NCI-H187 (cell line): ENCODE measurements at places on chromosomes 4 and X.

- DNase-seq: no peak
Observed at GRCh38 chr4:4690854-4691253, 149.0 kb upstream of the STX18 start.

DNA sequence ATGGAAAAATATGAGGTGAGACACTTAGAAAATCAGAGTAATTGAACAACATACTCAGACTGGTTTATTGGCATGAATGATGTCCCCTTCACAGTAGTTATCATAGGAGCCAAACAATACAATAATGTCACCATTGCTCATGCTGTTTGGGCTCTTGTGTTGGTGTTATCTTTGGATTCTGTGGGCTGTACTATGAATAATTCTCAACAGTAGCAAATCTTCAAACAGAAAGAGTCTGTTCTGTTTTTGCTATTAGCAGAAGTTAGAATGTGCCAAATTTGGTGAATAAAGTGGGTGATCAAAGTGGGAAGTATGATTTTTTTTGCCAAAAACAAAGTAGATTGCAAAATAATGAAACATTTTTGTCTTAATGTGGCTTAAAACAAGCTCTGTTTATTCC, 58.3 kb downstream of the GRID2 start:
- no peak for DNase-seq

DNA sequence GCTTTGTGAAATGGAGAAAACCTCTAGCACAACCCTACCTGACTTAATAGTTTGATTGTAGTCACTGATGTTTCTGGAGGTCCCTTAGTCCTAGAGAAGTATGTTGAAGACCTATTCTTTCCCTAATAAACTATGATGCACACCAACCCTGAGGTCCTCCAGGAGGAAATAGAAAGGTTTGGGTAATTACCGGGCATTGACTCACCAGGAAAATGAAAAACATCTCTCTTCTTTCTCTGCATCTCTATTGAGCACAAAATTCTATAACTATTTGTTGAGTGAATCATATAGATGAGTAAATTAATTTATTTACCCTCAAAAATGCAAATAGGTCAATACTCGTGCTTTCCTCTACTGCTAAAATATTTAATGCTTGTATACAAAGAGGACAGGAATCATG, 582.4 kb upstream of the FAM241A start:
- DNase-seq: no peak

- no peak for DNase-seq
Observed at GRCh38 chr4:120843849-120844527, 78.5 kb downstream of the PRDM5 start.

DNA sequence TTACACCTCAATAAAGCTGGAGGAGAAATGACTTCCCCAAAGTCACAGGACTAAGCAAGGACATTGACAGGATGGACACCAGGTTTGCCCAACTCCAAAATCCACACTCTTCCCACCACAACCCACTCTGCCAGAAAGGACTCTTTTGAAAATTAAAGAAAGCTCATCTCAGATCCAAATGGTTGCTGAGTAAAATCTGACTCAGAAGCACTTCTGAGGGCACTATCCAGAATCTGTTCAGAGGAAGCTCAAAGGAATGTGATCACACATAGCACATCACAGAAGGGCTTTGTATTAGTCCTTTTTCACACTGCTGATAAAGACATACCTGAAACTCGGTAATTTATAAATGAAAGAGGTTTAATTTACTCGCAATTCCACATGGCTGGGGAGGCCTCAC, 155.5 kb downstream of the RAB28 start:
- DNase-seq: no peak

DNA sequence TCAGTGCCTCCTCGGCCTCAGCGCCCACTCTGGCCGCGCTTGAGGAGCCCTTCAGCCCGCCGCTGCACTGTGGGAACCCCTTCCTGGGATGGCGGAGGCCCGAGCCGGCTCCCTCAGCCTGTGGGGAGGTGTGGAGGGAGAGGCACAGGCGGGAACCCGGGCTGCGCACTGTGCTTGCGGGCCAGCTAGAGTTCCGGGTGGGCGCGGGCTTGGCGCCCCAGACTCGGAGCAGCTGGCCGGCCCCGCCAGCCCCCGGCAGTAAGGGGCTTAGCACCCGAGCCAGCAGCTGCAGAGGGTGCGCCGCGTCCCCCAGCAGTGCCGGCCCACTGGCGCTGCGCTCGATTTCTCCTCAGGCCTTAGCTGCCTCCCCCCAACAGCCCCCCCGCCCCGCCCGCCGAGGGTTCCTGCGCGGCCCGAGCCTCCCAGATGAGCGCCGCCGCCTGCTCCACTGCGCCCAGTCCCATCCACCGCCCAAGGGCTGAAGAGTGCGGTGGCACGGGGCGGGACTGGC, 1137.0 kb downstream of the PCDH18 start:
- no peak for DNase-seq

GRCh38 chr4:137408527-137409177, 123.6 kb downstream of the PCDH18 start:
- no peak for DNase-seq

DNA sequence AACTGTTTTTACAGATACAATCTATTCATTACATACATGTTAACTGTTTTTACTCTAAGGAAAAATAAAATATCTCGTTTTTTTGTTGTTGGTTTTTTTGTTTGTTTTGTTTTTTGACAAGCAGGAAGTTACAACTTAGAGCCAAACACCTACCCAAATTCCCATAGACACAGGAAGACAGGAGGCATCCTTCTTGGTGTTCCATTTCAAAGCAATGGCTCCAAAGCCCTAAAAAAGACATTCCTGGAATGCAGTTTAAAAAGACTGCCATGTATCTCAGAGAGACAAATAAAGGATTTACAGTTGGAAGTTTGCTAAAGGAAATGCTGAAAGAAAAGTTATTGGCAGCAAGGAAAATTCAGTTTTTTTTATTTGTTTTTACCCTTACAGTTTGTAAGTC, 16.7 kb downstream of the ETFDH start:
- DNase-seq: no peak

- no peak for DNase-seq
Observed at GRCh38 chr4:1985294-1985693, 23.5 kb downstream of the NELFA start.

GRCh38 chr4:143498021-143498420, 15.5 kb upstream of the SMARCA5 start:
- no peak for DNase-seq

GRCh38 chrX:118131336-118131735, 14.7 kb upstream of the KLHL13 start:
- no peak for DNase-seq

DNA sequence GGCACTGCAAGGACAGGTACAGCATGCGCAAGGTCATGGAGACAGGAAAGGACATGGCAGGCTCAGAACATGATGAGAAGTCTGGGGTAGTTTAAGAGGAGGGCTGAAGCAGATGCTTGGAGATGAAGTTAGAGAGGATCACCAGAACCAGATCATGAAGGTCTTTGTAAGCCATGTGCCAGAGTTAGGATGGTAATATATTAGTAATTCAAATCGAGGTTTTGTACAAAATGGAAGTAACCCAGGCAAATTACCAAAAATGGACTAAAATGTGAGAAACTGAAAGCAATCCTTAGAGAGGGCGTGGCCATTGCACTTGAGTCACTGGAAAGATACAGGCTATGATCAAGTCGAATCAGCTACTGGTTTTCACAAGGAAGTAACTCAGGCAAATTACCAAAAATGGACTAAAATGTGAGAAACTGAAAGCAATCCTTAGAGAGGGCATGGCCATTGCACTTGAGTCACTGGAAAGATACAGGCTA, 13.5 kb downstream of the RXFP1 start:
- DNase-seq: no peak

- no peak for DNase-seq
Observed at GRCh38 chrX:103475381-103475780, 43.9 kb downstream of the RAB40A start.

- DNase-seq: no peak
Observed at GRCh38 chrX:142096253-142096652, 108.8 kb downstream of the MAGEC2 start.

DNA sequence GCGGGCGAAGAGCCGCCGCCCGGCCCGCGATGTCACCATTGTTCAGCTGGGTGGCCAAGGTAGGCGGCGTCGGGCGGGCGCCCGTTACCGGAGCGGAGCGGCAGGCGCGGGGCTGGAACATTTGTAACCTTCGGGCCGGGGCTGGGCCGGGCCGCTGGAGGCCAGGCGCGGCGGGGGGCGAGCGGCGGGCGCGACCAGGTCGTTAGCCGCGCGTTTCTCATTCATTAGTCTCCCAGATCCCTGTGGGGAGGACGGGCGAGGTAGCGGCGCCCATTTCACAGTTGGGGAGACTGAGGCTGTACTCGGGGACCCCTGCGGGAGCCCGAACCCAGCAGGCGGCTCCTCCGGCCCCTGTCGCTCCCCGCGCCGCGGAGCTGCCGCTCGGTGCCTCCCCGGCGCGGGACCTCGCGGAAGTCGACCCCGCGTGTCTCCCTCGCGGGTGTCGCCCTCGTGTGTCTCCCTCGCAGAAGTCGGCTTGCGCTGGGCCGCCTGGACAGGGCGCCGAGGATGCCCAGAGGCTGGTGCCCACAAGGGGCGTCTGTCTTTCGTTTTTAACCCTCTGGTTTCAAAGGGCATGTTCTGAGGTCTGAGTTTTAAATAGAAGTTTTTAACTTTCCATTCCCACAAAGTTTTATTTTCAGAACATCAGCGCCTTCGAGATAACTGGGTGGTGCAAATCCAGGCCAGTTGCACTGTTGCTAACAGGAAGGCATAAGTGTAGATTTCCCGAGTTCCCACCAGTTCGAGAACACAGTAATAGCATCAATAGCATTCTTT, 17.5 kb downstream of the PTTG2 start:
- DNase-seq: no peak

GRCh38 chr4:87077914-87078585, 142.4 kb downstream of the KLHL8 start:
- DNase-seq: no peak

GRCh38 chr4:48489683-48490011, 405 bp upstream of the ZAR1 start:
- no peak for DNase-seq

GRCh38 chrX:140815868-140816267, 106.3 kb downstream of the LINC00632 start:
- DNase-seq: no peak

DNA sequence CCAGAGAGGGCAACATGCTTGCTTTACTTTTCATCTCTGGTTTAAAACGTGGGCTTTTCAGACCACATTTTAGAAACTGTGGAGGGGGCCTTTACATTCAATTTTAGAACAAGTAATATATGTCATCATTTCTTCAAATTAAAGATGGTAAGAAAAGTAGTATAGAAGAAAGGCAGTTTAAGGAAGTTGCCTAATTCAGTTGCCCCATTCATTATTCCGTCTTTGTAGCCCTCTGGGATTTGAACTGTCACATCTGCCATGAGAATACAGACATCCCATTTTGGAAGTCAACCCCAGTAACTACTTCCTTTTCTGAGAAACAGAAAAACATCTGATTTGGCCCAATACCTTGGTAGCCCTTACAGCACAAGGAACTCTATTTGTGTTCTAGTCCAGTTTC, 61.2 kb downstream of the PASD1 start:
- DNase-seq: no peak

DNA sequence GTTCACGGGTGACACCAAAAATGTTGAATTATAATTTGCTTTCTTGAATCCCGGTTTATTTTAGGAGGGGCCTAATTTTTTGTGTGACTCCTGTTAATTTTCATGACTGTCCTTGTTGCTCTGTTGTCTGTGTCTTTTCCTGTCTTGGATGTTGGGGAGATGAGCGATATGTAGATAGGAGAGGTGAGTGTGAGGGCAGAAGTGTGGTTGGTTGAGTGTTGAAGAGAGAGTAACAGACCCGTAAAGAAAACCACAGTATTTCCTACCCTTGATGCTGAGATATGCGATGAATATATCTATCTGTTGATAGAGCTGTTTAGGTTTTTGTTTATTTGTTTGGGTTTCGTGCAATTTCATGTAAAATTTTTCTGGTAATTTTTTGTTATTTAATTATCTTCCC, 70.5 kb downstream of the CPE start:
- DNase-seq: no peak
